Nasal cavity respiratory epithelium epithelial cell of viscerocranial mucosa (primary cell): ENCODE measurements at places on chromosomes 12 and 14. TPM values are rescaled to one million over a fixed set of nuclear protein-coding genes. Genes with fewer than 3 reads are reported as not detected.

Gene IL22
- not detected in 2 replicates for total RNA-seq

Gene KRT73
- total RNA-seq = not detected in 2 replicates

Gene ADAMTS20
- total RNA-seq = not detected in 2 replicates

Gene BEGAIN
- 0.21 and 0.68 TPM in 2 replicates for total RNA-seq

Gene SCN8A
- 0.64 and 2.7 TPM in 2 replicates for total RNA-seq

Gene SMCO2
- total RNA-seq = 1.1 and 4.1 TPM in 2 replicates

Gene EVL
- total RNA-seq = 5.8 and 18.8 TPM in 2 replicates

Gene DIO2
- 0.07 and 0.68 TPM in 2 replicates for total RNA-seq

Gene CALM1
- total RNA-seq = 198 and 1,047 TPM in 2 replicates

Gene IL31
- total RNA-seq = not detected in 2 replicates

Gene C1R
- total RNA-seq = 2.1 and 50.6 TPM in 2 replicates

Gene HOXC13
- total RNA-seq = not detected in 2 replicates

Gene TMPRSS12
- total RNA-seq = not detected in 2 replicates
